ENCODE measurements at places on chromosomes 11 and 22. TPM values are rescaled to one million over a fixed set of nuclear protein-coding genes. Genes with fewer than 3 reads are reported as not detected.

Gene MPPED2
- total RNA-seq: 7.8 TPM

Gene LMO2
- 16.1 TPM for total RNA-seq

DNA sequence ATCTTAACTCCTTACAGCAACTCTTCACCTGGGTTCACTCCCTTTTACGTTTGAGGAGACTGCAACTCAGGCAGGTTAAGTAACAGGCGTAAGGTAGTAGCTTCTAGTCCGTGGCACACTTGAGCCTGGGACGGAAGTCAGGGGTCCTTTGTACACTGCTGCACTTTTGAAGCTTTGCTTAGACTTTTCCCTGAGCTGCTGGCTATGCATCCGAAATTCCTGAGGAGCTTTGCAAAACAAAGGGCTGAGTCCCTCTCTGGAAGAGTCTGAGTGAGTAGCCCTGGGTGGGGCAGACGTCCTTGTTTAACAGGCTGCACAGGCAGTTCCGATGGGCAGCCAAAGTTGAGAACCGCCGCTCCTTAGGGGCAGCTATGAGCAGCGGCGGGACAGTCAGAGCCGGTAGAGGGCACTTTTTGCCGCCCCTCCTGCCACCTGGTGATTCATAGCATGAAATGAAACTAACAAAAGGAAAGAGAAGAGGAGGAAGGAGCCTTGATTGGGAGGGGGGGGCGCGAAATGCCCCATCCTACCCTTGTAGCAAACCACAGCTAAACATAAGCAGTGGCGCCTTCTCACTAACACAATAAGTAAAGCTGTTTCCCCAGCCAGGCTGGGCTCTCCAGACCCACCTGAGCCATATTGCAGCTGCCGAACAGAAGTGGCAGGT, 1.4 kb downstream of the TMEM109 start:
- DNase-seq: peak; percentile 77

DNA sequence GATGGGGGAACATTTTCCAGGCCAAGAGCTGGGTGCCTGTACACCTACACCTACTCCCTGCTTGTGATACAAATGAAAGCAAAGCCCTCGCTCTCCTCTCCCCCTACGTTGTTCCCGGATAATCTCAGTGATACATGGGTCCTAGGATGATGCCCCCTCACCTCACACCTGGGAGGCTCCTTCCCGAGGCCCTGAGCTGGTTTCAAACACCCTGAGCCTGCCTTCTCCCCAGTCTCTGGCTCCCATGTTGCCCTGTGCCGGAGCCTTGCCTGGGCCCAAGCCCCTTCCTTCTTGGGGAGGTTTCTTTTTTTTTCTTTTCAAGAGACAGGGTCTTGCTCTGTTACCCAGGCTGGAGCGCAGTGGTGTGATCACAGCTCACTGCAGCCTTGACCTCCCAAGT, 23.3 kb downstream of the TRMU start:
- no peak for DNase-seq

GRCh38 chr11:124798991-124799347, 1.2 kb downstream of the MSANTD2 start:
- DNase-seq: peak; percentile 37
